ENCODE measurements at places on chromosomes 11 and 22.

DNA sequence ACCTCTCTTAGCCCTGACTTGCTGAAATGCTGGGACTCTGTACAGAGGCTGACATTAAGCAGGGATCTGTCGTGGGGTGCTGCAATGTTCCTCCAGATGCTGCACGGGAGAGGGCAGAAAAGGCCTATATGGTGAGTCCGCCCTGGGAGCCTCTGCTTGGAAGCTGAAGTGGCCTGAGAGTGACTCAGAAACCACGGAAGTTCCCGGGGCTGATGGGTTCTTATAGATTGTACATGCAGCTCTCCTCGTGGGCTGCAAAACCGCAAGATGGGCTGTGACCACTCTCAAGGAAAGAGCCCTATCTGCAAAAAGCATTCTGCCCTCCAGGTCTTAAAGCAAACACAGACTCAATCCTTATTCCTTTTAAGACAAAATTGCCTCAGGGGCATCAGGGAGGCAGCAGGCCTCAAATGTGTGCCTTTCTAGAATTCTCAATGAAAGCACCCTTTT is 5.8 kb upstream of the SLC43A3 start:
- peak; percentile 7 for DNase-seq

DNA sequence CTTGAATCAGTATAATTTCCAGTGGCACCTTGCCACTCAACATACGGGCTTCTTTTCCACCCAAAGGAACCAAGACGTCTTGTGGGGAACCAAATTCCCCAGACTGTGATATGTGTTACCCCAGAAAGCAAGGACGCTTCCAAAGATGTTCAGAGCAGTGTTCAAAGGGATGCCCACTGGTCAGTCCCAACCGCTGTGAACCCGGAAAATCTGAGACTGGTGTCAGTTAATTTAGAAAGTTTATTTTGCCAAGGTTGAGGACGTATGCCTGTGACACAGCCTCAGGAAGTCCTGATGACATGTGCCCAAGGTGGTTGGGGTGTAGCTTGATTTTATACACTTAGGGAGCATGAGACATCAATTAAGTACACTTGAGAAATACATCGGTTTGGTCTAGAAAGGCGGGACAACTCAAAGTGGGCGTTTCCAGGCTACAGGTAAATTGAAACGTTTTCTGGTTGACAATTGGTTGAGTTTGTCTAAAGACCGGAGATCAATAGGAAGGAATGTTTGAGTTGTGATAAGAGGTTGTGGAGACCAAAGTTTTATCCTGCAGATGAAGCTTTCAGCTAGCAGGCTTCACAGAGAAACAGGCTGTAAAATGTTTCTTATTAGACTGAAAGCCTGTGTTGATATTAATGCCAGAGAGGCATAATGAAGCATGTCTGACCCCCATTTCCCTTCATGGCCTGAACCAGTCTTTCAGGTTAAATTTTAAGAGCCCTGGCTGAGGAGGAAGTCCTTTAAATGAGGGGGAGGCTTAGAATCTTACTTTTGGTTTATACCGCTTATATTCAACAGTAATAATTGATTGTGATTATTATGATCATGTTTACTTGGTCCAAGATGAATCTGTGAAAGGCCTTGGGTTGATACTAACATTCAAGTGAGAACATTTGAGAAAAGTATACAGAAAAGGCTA is 6.8 kb downstream of the APOL3 start:
- DNase-seq, result no peak

GRCh38 chr11:75160880-75161279 is 10.0 kb downstream of the SLCO2B1 start:
- DNase-seq, result no peak

DNA sequence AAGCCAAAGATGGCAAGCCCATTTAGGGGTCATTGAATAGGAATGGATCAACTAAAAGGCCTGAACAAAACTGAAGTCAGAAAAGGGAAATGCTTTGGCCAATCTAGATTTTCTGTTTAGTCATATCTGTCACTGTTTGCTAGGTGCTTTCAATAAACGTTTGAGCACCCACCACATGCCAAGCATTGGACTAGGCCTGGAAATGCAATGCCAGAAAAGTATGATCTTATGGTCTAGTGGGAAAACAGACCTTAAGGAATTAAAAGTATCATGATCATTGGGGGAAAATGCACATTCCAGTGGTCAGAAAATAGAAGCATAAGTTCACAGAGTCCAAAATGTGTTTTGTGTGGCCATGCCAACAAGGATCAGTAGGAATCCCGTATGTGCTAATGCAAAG is 76.8 kb upstream of the BIRC3 start:
- DNase-seq, result no peak

DNA sequence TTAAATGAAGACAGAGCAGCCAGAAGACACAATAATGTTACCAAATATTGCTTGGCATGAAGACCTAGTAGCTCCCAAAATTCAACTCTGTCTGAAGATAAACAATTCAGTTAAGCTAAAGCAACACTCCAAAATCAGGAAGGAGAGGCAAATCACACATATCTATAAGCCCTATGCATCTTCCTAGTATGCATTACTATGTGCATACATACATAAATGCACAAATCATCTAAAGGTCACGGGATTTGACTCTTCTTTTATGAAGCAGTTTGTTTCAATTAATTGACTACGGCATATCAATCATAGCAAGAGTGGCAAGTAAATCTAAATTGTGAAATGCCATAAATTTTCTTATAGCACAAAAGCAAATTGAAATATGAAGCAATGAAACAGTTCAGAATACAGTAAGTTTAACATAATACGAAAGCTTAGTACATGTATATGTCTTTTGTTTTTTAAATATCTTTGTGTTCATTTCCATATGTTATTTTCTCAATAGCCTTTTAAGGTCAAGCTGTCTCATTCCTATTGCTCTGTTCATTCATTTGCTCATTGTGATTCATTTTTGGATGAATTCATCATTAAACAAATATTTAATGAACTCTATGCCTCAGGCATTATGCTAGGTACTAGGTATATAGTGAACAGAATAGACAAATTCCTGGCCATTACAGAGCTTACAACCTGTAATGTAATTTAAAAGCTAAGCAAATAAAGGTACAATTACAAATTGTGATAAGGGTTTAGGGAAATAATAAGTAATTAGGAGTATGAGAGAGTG is 540.5 kb downstream of the DLG2 start:
- no peak for DNase-seq

GRCh38 chr11:7451952-7452494 is 33.3 kb upstream of the OLFML1 start:
- no peak for DNase-seq

DNA sequence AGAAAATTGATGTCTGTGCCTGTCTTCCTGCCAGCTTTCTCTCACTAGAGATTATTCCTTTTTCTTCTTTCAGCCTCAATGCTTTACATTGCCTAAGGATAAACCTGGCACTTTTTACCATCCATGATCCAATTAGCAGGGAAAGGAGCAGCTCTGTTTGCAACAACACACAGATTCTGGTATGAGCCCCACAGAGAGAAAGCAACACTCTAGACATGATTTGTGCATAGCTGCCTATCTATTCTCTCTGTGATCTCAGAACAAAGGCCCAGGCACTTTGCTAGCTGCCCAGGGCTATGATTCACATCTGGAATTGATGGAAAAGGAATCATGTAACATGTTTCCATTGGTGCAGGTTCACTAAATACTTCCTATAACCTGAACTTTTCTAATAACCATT is 685.0 kb downstream of the ETS1 start:
- DNase-seq, result no peak

DNA sequence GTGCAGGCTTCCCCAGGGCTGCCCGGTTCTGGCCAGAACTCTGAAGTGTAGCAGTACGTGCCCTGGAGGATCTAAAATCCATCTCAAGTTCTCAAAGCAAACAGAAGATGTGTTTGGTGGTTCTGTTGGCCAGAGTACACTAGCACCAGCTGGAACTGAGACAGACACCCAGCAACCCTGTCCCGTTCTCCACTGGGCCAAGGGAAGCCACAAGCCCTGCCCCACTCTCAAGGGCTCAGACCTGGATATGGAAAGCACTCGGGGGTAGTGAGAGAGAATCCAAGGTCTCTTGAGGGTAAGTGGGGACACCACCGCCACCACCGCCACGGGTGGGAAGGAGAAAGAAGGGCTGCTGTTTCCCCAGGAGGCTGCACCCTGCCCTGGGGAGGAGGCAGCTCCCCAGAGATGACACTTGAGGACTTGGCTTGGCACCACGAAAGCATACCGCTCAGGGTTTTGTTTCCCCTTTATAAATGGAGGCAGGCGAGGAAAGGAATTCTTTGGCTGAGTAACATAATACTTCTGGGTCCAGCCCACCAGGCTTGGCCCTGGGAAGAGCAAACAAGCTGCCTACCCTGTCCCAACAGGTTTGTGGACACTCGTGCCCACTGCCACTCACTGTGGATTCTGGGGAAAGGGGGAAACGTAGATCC is 56.1 kb upstream of the POU2AF1 start:
- no peak for DNase-seq

- no peak for DNase-seq
These were observed 49.7 kb upstream of the CECR2 start for GRCh38 chr22:17319546-17319945.

Measured in stimulated activated CD4-positive, alpha-beta T cell treated with anti-CD3 and anti-CD28 coated beads, TNF-alpha, amount 100 ng/mL, for 48 hours (primary cell).